SK-N-MC (cell line): ENCODE measurements at places on chromosomes 4 and X.

DNA sequence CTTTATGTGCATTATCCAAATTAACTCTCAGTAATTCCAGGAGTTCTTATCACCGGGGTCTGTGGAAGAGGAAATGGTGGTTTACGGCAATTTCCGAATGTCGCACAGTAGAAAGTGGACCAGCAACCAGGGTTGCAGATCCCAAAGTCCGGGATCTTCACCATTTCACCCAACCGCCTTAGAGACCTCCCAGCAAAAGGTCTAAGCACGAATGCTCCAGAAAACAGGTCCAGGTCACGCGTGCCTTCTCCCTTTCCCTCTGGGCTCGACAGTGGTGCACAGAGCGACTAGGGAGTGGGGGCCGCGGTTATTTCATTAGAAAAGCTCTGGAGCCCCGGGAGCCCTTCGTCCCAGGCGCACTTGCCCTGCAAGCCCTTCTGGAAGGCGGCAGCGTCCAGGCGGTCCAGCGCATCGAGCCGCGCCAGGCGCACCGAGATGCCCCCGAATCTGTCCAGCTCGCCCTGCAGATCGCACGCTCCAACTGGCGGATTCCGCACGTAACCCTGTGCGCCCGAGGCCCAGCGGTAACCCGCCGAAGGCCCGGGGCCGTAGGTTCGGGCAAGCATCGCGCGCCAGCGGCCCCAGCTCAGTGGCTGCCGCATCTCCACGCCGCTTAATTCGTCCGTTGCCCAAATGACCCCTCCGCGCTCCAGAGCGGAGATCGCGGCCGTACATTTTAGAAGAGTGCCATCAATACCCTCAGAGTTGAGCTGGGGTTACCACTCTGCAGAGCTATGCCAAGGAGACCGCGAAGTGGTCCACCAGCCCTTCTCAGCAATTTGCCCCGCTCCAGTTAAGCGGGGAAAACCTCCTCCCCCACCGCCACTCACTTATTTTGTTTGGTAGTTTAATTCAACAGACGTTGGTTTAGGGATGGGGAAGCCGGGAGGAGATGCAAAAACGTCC, at the start of gene NUDT6:
TSS of gene NUDT6 (minus strand) at position 627 of the 906 bp plus-strand sequence. CDS start at position 602, 25 bp downstream.
- DNase-seq = no peak

DNA sequence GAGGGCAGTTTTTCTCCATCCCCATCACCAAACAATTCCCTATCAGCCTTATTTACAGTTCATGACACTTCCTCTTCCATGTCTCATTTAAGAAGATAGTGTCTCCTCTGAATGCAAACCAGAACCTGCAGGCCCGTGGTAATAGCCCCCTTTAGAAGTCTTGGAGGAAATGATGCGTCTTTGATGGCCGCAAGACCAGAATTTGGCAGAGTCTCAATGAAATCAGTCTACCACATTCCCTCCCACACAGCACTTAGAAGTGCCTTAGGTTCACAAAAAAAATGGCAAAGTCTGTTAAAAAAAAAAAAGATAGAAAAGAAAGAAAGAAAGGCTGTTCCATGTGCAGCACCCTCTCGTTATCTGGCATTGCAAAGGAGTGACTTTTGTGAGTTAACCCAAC, 2.1 kb upstream of the KDR start:
- DNase-seq = no peak

DNA sequence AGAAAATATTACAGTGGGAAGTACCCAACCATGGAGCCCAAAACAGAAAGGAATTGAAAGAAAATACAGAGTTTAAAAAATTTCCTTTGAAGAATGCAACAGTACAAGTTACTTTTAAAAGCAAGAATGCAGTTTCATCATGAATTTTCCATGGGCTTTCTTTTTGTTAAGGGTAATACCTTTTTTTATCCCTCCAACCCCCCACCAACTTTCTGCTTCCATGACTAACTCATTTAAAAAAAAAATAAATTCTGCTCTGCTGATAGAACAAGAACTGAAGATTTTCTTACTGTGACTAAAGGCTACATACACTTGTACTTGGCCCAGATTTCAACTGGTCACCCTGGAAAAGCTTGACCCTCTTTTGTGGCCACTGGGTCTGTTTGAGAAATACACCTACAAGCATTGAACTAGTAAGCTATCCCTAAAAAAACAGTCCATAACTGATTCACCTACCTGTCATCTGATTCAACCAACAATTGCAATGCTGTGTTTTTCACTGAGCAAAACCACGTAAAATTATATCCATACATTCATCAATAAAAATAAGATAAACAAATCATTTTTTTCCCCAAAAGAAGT, 214.2 kb downstream of the NSUN7 start:
- DNase-seq = no peak

DNA sequence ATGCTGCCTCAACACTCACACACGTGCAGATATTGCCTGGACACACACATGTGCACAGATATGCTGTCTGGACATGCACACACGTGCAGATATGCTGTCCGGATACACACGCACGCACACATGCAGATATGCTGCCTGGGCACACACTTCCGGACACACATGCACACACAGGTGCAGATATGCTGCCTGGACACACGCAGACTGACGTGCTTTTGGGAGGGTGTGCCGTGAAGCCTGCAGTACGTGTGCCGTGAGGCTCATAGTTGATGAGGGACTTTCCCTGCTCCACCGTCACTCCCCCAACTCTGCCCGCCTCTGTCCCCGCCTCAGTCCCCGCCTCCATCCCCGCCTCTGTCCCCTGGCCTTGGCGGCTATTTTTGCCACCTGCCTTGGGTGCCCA, 14.7 kb downstream of the FGFRL1 start:
- no peak for DNase-seq

GRCh38 chr4:31548823-31549222, 828.7 kb downstream of the PCDH7 start:
- DNase-seq = no peak

- DNase-seq = no peak
Measured at GRCh38 chrX:17931855-17932254, 70.8 kb upstream of the RAI2 start.

DNA sequence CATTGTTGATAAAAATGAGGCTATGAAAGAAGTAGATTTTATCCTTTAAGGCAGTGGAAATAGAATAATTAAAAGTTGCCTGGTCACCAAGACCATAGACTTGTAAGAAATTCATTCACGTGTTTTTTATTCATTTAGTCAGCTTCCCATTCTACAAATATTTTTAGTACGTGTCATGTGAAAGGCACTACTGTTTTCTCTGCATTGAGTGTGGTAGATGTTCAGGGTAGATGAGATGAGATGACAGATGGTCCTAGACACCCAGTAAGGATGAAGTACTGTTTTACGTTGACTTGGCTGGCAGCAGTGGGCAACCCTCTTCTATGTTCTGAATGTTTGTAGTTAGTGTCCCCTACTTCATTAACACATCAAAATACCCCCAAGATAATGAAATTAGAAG, 228.1 kb downstream of the ARHGAP24 start:
- DNase-seq = no peak

DNA sequence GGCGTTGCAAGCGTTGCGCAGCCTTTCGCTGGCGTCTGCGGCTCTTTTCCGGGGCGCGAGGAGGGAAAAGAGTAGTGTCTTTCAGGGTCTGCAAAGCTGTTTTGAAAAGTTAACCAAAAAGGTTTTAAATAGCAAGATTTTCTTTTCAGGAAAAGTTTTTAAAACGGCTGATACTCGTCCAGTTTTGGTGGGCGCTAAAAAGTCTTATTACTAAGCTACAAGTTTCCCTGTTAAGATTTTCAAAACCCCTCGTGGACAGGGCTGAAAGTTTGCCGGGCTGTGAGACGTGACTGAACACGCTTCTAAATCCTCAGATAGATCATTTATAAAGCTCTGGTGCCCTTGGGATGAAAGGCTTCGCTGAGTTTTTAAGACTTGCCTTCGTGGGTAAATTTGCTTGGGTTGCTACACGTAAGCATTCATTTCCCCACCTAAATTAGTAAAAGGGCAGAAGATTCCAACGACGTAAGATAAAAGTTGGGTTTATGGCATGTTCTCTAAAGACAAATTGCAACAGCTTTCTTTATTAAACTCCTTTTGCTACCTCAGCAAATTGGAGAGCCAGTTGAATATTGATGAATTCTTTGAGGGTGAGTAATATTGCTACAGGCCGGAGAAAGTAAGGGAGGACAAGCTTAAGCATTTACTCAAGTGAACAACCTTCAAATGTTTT, 91.5 kb downstream of the HPRT1 start:
- DNase-seq = no peak

GRCh38 chr4:54683616-54684346, 26.0 kb downstream of the KIT start:
- no peak for DNase-seq

GRCh38 chr4:71259911-71260331, 78.9 kb upstream of the SLC4A4 start:
- DNase-seq = no peak

DNA sequence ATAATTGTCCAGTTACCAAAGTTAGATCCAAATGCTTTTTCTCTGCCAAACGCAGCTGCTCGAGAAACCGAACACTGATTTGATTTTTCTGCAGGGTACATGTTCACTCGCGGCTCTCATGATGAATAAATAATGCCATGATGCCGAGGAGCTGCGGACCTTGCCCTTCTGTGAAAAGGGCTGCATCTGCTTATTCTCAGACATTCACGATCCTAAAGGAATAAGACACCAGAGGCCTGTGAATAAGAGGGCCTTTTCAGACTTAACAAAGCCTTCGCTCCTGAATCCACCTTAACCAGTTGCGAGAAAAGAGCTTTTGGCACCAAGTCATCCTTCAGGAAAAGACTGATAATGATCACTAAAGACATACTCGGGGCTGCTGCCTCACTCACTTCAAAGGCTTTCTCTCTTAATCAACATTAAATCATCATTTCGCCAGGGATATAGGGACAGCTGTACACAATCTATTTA, 147.5 kb downstream of the FBXO8 start:
- no peak for DNase-seq

DNA sequence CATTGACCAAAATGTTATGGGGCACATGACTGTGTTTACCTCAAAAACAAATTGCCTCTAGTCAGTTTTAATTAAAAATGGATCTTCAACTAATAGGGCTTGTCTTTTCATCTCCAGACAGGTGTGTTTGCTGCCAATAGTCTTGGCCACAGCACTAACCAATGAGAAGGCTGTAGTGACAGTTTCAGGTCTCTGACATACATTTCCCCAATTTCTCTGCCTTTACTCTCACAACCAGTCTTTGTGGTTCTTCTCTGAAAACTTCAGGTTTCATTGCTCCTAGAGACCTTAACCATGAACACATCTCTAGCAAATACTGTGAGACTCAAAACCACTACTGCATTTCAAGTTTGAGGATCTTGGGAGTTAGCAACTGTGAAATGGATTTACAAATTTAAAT, 3.5 kb upstream of the EDNRA start:
- no peak for DNase-seq

GRCh38 chrX:121307449-121307848, 260.0 kb downstream of the GLUD2 start:
- DNase-seq = no peak

DNA sequence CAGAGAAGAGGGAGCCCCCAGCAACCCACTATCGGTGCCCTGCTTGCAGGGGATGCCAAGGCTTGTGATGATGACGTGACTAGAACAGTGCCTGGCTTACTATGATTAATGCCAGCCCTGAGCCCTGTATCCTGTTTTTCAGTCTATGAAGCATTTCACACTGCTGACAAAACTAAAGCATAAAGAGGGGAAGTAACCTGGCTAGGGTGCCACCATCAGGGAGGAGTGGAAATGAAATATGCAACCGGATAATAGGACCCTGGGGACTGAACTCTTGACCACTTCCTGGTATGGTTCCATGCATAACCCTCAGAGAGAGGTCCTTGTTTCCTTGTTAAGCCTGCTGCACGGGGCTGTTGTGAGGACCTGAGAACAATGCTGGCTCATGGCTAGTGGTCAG, 50.3 kb downstream of the MED28 start:
- no peak for DNase-seq

GRCh38 chr4:95290702-95291101, 258.1 kb downstream of the UNC5C start:
- peak; percentile 26 for DNase-seq
